ENCODE measurements at places on chromosomes 16 and 17. TPM values are rescaled to one million over a fixed set of nuclear protein-coding genes. Genes with fewer than 3 reads are reported as not detected.

ARMC7 gene
- 11.7 TPM for polyA plus RNA-seq

GRCh38 chr16:84700446-84701300 is 873 bp downstream of the USP10 start:
- DNase-seq, result no peak

GRCh38 chr16:86576591-86577313 is 1.6 kb upstream of the FOXL1 start:
- DNase-seq, result no peak

TBC1D3H gene
- not detected for polyA plus RNA-seq

DNA sequence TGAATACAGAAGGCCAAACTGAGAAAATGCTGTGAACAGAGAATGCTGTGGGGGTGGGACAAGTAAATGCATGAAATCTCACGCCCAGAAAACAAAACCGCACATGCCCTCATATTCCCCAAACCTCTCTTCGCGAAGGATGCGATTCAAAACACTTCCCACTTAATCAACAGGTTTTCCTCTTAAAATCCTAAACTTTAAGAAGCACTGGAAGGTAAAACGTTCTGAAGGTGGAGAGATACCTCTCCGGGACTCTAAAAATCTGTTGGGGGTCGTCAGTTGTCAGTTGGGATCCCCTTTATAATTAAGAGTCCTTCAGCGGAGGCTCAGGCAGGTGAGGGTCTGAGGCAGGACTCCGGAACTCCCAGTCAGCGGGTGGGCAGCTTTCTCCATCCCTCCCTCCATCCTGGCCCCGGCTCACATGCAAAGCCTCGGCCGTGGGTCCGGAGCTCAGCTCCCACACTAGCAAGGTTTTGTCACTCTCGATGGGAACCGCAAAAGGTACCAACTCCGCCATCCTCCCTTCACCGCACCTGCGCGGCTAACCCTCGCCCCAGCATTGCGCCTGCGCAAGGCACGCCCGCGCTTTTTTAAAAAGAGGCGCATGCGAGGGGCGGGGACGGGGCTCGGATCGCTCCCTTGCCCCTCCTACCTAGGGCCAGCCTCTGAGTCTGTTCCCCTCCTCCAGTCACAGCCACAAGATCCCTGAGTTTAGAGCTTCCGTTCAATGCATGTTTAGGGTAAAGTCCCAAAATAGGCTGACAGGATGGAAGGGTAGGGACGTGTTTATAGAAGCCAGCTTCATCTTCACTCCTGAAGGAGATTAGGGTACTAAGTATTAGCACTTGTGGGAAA is at the start of gene RDM1:
TSS of gene RDM1 (minus strand) at position 563 of the 855 bp plus-strand sequence. CDS start at position 517, 46 bp downstream.
- DNase-seq, result peak; percentile 60

GRCh38 chr17:16583781-16584180 is 14.8 kb upstream of the ZNF287 start:
- DNase-seq, result no peak

DNA sequence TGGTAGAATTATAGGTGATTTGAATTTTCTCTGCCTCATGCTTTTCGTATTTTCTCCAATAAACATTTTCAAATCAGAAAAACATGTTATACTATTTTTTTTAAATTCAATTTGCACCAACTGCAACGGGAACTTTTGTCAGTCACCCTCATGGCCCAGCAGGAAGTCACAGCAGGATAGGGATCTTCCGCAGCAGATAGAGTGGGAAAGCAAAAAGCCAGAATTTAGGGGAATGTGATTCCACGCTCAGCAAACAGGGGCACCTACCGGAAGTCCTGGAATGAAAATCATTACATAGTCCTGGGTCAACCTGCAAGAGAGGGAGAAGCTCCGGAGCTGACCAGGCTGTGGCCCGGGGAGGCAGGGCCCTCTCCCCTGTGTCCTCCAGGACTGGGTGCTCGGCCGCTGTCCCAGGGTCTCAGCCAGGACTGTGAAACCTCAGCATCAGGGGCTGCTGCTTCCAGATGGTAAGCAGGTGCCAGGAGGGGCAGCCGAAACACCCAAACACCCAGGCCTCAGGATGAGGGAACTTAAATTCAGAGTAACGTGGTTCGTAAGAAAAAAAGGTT is 3.9 kb downstream of the SLC47A2 start:
- DNase-seq, result no peak

DNA sequence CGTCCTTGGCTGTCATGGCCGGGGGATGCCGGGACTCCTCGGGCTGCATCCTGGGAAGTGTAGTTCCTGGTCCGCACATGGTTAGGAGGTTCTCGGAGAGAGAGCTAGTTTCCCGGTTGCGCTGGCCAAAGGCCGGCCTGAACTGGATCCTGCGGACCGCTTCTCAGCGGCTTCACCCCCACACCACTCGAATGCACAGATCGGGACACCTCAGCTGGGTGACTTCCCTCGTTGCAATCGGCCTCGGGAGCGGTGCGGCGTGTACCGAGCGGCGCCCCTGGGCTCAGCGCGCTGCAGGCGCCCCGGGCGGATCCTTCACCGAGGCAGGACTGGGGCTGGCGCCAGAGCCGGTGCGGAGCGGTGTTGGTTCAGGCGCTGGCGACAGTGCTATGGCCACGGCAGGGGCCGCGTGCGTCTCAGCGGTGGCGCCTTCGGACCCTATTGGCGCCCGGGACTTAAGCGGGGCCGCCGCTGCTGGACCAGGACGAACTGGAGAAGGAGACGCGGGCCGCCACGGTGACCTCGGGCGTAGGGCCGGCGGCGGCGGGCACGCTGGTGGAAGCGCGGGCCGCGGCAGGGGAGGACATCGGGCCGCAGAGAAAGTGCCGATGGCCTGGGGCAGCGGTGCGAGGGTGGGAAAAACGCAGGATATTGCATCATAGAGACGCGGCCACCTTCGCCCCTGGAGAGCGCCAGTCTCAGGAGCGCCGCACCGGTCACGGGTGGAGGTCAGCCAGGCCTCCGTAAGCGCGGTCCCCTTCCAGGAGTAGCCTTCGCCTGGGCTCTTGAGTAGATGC is 11.4 kb downstream of the ZNF629 start:
- peak; percentile 83 for DNase-seq

- DNase-seq, result no peak
Observed at GRCh38 chr17:81349397-81350319, 45.6 kb upstream of the BAHCC1 start.

SLC35G6 gene
- polyA plus RNA-seq, result 0.39 TPM

ZG16 gene
- 0.18 TPM for polyA plus RNA-seq

CLEC19A gene
- 0.50 TPM for polyA plus RNA-seq

GUCY2D gene
- polyA plus RNA-seq, result 0.12 TPM

DNA sequence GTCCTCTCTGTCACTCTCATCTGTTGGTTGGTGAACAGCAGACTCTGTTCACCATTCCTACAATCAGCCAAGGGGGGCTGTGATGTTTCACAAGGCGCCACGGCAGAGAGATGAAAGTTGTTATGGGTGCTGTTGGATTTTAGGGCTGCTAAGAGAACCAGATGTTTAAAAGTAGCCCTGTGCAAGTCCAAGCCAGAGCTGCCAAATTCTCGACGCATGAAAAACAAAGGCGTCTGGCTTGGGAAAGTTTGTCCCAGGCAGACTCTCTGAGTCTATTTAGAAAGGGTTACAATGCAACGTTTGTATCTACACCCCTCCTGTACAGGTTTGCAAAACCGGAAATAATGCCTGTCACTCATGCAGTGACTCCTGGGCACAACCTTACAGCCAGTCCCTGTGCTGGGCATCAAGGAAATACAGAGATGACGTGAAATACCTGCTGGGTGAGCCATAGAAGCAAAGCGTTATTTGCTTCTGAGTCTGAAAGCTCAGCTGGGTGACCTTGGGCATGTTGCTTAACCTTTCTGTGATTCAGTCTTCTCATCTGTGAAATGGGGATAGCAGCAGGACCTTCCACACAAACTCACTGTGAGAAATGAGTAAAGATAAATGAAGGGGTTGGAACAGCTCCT is 74.8 kb downstream of the XYLT1 start:
- peak; percentile 52 for DNase-seq

ITGB4 gene
- 7.2 TPM for polyA plus RNA-seq

GRCh38 chr16:89201439-89202377 is 1.4 kb upstream of the SLC22A31 start:
- peak; percentile 49 for DNase-seq

DNA sequence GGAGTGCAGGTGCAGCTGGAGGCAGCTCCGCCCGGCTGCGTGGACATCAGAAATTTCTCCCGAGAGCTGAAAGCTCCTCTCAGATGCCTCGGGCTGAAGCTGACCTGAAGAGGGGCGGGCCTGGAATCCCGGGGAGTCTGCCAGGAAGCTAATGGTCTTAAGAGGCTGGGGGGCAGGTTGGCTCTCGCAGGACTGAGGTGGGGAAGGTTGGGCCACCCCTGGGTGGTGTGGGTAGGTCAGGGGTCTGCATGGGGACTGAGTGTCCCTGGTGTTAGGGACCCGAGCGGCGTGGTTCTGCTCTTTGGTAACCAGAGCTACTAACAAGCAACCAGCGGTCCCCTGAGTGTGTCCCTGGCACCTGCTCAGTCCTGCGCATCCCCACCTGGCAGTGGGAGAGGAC is 3.5 kb downstream of the CHMP6 start:
- DNase-seq, result no peak

TBX2 gene
- polyA plus RNA-seq, result 258 TPM

LRRC37A gene
- 12.0 TPM for polyA plus RNA-seq

GRCh38 chr17:80160536-80160935 is 9.3 kb upstream of the CARD14 start:
- DNase-seq, result no peak

PYDC1 gene
- not detected for polyA plus RNA-seq

SLC25A39 gene
- polyA plus RNA-seq, result 78.8 TPM

DNA sequence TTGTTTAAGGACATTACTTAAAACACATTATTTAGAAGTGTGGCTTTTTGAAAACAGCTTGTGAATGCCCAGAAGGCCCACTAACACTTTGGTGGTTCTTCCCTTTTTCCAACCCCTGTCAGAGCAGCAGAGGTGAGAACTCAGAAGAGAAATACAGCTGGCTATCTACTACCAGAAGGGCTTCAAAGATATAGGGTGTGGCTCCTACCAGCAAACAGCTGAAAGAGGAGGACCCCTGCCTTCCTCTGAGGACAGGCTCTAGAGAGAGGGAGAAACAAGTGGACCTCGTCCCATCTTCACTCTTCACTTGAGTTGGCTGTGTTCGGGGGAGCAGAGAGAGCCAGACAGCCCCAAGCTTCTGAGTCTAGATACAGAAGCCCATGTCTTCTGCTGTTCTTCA is 6.9 kb upstream of the RAPGEFL1 start:
- DNase-seq, result no peak

GRCh38 chr17:63041722-63042121 is 75.7 kb downstream of the TANC2 start:
- DNase-seq, result no peak

DNA sequence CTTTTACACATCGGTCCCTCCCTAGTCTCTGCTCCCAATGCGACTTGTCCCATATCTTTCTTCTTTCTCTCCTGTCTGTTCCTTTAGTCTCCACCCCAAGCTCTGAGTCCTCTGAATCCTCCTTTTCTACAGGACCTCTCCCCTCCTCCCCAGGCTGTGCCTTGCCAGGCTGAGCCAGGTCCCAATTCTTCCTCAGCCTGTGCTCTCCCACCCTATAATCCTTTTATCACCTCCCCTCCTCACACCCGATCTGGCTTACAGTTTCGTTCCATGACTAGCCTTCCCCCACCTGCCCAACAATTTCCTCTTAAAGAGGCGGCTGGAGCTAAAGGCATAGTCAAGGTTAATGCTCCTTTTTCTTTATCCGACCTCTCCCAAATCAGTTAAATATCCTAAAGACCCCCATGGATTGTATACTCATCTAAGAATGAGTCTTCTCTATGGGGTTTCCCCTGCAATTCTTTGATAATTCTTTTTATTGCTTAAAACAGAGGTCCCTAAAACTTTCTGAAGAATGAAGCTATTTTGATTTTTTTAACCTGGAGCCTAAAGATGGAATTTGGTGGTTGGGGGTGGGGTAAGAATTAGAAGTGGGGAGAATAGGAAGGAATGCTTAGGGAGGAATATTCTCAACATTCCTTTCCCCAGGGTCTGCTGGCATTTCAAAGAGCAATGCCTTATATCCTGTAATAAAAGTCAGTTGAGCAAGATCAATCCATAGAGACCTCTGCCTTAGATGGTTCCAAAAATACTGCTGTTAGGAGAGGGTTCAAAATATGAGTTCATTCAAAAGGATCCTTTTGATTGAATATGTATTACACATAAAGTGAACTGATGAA is 102.8 kb downstream of the MYO1D start:
- DNase-seq, result no peak

DNA sequence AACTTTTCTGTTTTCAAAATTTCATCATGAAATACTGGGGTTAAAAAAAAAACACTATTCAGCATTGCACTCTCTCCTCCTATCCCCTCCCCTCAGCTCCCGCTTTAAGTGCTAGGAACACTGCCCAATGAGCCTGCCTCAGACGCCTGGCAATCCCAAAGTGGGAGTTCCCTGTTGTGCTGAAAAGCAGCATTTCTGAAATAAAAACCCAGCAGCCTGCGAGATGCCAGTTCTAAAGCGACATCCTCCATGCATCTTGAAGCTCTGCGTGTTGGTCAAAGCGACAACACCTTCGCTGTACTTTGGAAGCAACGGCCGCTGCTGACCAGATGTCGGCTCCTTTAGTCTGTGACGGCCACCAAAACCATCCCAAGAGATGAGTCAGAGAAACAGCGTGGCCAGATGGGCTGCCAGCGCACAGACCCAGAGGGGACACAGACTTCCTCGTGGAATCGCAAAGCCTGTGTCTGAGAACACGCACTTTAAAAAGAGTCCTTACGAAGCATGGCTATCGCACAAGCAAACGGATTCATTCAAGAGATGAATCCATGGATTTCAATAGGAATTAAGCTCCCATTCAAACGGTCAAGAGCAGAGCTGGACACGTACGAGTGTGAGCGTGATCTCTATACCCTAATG is 32.8 kb downstream of the FBXO31 start:
- DNase-seq, result peak; percentile 50
